ENCODE measurements at places on chromosomes 13 and 19.

DNA sequence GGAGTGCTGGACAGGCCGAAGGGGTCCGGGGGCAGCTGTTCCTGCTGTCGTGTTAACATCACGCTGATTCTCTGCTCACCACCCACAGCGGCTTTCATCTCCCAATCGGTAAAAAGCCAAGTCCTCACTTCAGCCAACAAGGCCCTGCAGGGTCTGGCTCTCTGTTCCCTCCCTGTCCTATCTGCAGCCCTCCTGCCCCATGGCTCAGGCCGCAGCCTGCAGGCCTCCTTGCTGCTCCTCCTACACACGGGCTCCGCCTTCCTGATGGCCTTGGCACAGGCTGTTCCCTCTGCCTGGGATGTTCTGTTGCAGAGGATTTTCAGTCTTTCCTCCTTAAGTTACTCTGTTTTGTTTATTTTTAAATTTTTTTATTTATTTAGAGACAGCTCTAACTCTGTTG, 22.2 kb downstream of the FUZ start:
- DNase-seq: no peak

DNA sequence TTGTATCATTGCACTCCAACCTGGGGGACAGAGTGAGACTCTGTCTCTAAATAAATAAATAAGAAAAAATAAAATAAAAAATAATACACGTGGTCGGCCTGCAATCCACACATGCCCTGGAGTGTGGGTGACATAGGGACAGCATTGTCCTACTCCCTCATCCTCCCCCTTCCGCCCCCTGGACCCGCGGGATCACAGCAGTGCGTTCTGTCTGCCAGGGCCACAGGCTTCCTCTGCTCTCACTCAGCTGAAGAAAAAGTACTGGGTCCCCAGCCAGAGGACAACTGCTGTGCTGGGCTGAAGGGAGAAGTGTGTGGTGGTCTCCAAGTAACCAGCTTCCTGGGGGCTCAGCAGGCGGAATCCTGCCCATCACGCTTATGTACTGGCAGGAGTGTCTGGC, 6.3 kb downstream of the BCAT2 start:
- no peak for DNase-seq

- no peak for DNase-seq
Measured at GRCh38 chr13:51136276-51136980, 25.4 kb upstream of the C13orf42 start.

DNA sequence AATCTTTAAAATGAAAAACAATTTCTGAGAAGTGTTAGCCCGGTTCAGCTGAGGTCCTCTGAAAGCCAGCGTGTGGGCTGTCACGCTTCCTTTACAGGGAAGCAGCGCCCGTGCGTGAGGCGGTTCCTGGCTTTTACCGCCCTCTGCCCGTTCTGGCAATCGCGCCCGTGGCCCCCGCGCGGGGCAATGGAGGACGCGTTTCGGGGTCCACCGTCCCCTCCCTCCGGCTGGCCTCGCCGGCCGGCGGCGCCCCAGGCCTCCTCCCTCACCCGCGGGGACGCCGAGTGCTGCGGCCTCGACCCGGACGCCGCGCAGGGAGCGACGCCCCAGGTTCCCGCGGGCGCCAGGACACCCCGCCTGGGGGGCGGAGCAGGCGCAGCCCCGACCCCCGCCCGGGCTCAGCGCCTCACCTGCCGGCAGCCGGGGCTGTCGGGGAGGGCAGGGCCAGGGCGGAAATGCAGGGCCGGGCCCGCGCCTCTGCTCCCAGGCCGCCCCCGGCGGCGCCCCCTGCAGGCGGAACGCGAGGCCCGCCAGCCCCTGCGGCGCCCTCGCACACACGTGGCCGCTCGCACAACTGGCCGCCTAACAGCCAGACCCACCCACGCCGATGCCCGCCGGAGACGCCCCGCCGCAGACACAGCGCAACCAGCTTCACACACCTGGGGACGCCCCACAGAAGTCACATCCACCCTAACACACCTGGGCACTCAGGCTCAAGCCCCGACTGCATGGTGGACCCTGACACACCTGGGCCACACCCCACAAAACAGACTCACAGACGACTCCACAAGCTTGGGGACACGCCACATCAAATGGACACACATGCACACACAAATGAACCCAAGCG, at the start of gene GGACT:
Gene GGACT, minus strand, starts transcription at position 459 of the 847 bp plus-strand sequence. CDS start 56,198 bp downstream, outside the sequence.
- peak; percentile 73 for DNase-seq

DNA sequence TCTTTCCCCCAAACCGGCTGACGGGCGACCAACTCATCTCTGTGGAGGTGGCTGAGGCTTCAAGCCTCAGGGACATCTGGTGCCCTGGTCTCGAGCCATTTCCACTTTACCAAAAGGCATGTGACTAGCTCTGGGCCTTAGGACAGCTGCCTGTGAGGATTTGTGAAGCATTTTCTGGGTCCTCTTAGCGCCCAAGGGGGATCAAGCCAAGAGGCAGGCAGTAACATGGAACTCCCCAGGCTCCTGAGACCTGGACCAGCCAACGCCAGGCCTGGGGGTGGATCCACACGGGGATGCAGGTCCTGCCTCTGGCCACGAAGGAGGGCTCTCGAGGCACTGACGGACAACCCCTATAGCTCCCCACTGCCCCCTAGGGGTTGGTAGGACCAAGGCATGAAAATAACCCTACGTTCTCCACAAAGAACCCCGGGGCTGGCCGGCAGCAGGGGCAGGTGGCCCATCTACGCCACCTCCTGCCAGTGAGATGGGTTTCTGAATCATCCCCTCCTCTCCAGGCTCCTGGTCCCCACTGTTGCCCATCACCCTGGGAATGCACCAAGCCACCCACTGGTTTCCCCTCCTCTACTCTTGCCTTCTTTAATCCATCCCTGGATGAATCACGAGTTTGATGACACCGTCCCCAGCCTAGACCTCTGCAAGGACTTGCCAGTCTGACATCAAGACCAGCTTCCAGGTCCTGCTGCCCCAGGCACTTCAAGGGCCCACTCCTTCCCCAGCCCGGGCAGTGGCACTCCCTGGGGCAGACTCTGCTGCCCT, 7.0 kb upstream of the MYDGF start:
- no peak for DNase-seq
